ENCODE measurements at places on chromosomes 13 and 19.

DNA sequence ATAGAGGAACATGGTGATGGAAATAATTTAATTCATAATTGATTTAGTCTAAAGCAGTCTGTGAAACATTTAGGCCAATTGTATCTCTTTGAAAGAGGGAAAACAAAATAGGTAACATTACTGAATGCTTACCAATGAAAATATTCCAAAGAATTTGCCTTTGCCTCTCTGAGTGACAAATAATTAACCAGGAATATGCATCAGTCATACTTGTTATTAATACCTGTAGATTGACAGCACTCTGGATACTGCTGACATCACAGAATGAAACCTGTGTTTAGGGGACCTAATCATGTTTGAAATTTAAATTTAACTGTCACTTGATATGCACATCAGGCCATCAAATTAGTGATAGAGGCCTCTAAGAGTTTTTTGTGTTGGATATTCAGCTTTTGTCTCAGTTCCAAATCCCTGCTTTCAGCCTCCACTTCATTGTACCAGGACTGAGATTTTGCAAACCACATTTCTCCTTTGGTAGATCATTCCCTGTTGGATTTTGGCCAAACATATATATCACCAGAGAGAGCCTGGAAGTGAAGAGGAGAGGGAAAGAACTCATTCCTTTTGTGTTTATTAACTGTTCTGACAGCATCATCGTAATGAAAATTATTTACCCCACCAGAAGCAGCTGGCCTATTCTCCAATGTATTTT, 64.8 kb upstream of the KLHL1 start:
- no peak for DNase-seq

GRCh38 chr13:34578471-34578870, 363.6 kb upstream of the NBEA start:
- no peak for DNase-seq

DNA sequence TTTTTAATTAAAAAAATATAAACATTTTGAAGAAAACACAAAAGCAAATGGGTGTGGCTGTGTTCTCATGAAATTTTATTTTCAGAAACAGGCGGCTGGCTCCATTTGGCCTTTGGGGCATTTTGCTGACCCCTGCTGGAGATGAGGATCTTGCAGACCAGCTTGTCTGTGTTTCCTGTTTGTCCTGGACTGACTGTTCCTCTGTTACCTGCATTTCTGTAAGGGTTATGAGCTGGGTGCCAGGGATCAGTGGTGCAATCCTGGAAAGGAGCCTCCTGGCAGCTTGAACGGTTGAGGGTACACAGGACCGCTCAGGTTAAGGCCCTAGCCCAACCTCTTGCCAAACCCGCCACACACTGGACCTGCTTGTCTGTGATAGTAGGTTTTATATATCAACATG, 49.9 kb downstream of the ZNF787 start:
- no peak for DNase-seq

DNA sequence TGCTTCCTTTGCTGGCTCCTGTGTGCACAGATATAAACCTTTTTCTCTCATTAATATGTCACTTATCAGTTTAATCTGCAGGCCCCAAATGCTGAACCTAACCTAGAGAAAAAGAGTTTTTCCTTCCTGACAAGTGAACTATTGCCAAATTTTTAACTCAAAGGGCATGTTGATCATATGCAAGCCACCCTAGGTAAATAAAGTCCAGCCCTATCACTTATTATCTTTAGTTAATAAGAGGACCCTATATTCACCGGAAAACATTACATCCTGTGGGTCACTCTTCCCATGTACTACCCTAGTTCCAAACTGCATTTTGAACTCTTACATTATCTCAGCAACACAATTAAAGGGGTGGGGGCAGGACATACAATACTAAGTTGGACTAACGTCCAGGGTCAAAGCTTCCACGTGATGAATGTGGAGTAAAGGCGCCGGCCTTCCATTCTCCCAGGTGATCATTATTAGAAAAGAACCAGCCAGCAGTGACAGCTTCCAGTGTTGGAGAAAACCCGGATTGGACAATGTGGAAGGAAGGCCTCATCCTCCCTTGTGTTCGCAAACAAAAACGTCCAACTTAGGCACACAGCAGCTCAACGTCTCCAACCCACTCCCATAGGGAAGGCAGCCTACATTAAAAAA, 86.6 kb downstream of the STK24 start:
- DNase-seq = no peak

- DNase-seq = no peak
Observed at GRCh38 chr19:54684527-54684926, 21.7 kb downstream of the LILRB4 start.

DNA sequence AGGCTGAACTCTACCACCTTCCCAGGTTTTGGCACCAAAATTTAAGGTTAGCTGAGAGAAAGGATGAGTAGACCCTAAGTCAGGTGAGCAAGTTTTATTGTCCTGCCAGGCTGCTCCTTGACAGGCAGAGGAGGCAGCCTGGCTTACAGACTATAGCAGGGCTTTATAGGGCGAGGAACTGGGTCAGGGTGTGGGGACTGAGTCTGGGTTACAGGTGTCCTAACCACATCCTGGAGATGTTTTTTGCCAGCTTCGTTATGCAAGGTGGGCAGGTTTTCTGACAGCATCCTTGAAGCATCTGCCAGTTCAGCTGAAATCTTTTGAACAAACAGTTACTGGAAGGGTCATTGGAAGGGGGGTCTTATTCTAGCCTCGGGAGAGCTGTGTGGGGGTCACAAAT, 905.7 kb upstream of the SLITRK5 start:
- no peak for DNase-seq

GRCh38 chr13:31223640-31224039, 23.9 kb downstream of the B3GLCT start:
- no peak for DNase-seq

DNA sequence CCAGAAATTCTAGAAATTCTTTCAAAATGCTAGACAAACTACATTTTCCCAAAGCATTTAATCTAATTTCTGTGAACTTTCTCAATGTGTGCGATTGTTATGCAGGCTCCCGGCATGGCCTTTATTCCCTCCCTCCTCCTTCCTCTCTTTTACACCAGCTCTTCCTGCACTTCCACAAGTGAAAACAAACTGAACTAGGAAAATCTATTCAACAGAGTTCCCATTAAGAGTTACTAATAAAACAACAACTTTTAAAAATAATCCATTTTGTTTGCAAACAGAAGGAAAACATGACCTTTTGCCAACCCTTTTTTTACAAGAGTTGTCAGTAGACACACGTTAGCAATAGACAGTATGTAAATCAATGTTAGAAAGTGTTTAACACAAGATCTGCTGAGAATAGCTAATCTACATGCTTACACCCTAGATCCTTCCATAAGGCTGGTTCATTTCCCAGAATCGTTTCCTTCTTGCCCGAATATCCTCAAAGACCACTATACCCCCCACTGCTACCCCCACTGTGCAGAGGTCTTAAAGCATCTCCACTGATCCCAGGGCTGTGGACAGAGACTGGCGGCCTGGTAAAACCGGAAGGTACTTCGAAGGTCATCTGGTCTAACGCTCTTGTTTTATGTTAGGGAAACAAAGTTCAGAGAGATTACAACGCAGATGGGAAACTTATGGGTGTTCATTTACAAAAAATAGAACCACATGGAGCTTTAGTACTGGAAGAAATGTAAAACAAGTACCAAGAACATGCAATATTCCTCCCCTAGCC, 98.0 kb downstream of the FOXO1 start:
- DNase-seq = no peak

DNA sequence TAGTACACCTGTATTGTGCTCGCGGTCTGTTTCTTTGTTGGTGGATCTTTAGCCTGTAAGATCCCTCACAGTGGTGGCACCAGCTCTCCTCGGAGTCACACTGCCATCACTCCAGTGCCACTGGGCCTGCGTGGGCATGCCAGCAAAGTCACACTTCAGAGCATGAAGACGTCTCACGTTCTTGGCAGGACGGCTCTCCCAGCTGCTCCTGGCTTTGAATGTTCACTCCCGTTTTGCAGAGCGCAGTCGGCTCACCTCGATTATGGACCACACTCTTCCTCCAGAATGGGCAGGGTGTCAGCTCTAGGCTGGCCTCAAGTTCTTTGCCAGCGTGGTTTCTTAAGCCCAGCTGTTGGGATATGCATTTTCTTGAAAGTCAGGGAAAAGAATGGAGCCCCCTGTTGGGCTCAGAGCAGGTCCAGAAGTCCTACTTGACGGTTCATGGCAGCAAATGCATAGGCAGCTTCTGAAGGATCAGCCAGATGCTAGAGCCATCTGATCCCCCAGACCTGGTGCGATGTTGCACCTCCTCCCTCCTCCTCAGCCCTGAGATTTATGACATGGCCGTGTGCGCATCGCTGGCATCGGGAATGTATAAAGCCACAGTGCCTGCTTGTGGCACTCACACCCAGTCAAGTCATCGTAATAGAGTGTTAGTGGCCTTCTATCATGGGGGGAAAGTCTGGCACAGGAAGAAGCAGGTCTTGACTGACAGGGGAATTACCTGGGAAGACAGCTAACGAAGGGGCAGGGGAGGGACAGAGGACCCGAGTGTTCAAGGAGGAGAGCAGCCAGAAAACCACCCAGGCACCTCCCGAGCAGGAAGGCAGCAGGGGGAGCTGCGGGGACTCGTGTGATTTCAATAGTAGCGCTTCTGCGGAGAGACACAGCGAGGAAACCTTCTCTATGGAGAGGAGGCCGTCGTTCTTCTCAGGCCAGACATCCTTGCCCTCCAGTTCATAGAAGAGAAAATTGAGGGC, 40.2 kb upstream of the NPAS1 start:
- DNase-seq = no peak

DNA sequence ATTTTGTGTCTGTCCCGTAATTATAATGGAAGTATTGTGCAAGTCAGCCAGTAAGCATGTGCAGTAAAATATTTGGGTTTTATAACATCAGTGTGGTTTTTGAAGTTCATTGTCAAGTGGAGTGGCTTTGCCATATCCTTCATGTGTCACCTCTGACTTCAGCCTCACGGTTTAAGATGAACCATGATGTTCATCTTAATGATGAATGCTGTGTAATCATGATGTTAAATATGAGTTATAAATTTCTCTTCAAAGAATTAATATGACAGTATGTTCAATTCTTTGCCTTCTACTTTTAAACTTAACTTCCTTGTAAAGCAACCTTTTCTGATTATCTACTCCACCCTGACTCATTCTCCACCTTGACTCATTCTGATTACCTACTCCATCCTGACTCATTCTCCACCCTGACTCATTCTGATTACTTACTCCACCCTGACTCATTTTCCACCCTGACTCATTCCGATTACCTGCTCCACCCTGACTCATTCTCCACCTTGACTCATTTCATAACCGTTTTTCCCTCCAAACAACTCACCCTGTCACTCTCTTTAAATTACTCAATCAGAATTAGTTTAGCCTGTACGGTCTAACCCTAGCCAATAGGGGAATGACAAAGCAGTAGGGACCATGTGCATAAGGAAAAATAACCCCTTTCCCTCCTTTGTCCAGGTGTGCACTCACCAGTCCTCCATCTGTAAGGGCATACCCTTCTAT, 50.3 kb upstream of the ANKRD10 start:
- no peak for DNase-seq

DNA sequence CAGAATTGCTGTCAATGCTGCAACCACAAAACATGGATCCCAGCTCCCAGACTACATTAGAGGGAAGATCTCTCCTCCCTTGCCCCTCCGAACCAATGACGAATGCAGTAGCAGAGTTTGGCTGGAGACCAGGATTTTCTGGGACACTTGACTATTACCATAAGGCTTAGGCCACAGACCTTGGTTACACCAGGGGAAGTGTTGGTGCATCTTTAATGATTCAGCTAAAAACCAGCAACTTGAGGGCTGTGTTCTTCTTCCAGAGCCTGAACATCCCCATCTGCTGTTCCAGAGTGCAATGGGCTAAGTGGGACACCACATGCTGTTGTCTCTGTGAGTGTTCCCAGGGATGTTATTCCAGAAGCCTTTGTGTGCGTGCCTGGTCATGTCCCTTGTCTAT, 528.2 kb downstream of the LMO7 start:
- DNase-seq = no peak

DNA sequence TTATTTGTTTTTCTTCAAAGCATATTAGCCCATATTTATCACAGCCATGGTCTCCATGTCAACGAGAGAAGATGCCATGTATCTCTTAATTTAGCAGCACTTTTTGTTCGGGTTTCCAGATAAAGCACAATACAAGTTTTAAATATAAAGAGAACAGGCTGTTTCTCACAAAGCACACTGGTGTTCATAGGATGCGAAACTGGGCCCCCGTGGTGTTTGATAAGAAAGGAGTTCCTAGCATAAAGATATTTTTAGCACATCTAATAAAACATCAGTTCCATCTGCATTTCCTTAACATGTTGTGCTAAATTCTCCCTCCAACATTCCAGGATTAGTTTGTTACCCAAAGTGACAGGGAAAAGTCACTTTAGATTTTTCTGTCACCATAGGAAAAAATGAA, 72.4 kb upstream of the EDNRB start:
- DNase-seq = no peak

- no peak for DNase-seq
Observed at GRCh38 chr13:98825659-98826058, 73.2 kb upstream of the SLC15A1 start.

DNA sequence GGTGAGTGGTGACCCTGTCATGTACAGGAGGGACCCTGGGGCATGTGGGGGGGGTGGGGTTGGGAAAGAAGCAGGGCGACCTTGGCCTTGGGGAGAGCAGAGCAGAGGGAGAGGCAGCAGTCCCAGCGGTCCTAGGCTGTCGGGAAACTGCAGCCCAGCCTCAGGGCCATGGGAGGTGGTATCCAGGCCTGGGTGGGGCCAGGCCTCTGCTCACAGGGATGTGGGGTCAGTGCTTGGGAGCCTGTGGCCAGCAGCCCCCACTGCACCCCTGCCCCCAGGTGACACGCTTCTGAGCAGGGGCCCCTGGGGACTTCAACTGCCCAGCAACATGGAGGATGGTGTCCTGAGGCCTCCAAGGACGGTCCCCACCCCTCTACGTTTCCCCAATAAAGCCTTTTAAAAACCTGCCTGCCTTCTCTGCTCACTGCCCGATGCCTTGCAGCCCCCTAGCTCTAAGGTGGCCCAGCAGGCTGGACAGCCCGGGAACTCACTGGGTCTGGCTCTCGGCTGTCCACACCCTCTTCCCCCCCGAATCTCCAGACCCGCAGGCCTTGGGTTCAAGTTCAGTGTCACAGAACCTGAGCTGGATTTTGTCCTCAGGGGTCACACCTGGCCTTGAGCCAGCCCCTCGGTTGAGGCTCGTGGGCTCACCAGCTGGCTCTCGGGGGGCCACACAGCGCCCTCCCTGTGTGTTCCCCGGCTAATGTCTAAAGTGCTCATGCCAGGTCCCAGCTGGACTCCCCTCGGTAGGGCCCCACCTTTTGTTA, 6.9 kb downstream of the PNKP start:
- no peak for DNase-seq

- DNase-seq = peak; percentile 99
Observed at GRCh38 chr19:19063183-19064097, at the start of gene SLC25A42. Gene SLC25A42 (plus strand): TSS chr19:19063994. CDS start chr19:19096125, 32,131 bp downstream.

GRCh38 chr13:26518451-26518959, 39.0 kb upstream of the WASF3 start:
- DNase-seq = no peak

DNA sequence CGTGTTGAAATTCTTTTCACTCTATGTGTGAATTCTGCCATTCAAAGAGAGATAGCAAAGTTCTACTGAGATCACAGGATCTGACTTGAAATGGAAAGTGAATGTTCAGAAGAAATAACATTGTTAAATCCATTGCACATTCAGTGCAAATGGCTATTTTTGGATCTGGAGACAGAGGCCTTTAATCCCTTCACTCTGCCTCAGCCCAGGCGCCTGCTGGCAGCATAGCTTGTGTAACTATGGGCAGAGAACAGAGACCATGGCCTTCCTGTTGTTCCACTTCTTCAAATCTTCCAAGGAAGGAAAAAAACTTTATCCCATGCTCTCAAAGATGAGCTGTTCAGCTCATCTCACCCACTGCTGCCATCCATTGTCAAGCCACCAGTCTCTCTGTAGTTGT, 265.4 kb downstream of the LMO7 start:
- no peak for DNase-seq

GRCh38 chr13:98274921-98275487, 97.9 kb upstream of the RNF113B start:
- no peak for DNase-seq
